ENCODE measurements at places on chromosomes 2 and 18. TPM values are rescaled to one million over a fixed set of nuclear protein-coding genes. Genes with fewer than 3 reads are reported as not detected.

DNA sequence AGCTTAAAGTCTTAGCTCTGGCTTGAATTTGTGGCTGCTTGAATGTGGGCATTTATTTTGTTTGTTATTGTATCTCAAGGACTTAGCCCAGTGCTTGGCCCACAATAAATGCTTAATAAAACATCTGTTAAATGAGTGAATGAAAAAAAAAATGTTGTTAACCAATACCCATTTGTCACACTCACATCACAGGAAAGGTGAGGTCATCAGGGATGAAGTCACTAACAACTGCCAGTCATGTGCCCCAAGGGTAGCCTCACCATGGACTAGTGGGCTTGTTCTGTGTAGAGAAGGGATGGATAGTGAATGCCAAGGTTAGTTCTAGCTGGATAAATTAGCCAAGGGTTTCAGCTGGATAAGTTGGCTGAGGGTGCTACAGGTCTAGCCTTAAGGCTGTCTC is 3.0 kb downstream of the NRBP1 start:
- DNase-seq = peak; percentile 65

DNA sequence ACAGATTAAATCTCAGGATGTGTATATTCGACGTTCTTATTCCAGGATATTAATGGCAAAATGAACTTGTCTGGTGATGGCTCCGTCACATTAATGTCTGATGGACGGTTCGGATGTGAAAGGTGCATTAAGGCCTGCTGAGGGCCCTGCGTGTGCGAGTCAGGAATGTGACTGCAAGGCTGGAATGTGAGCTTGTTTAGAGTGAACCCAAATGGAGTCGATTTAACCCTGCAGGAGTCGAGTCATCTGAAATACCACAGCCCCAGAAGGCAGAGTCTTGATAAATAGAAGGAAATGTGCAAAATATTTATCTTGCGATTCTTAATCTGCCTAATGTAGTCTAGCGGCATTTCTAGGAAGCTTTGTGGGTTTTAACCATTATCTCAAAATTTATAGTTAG is 44.3 kb downstream of the RDH14 start:
- DNase-seq = no peak

- DNase-seq = no peak
Measured at GRCh38 chr18:48027401-48027963, 97.0 kb upstream of the SMAD2 start.

DNA sequence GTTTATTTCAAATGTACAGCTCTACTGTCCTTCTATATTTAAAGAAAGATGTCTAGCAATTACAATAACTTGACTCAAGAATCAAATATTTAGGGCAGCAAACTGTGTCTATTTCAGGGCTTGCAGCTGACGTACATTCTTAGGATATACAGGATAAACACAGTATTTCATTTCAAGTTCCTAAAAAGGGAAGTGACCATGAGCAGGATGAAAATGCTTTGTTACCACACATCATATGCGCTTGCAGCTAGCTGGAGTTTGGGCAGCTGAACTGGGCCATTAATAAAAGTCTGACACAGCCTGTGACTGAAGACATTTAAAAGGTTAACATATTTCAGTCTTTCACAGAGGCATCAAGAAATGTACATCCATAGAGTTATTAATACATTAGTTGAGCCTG is 264.6 kb upstream of the TRIB2 start:
- no peak for DNase-seq

GRCh38 chr2:29114946-29115609 is at the start of gene CLIP4:
Gene CLIP4, plus strand, starts transcription at chr2:29115415. Its CDS starts 5,974 bp downstream, at chr2:29121389.
- peak; percentile 65 for DNase-seq

DNA sequence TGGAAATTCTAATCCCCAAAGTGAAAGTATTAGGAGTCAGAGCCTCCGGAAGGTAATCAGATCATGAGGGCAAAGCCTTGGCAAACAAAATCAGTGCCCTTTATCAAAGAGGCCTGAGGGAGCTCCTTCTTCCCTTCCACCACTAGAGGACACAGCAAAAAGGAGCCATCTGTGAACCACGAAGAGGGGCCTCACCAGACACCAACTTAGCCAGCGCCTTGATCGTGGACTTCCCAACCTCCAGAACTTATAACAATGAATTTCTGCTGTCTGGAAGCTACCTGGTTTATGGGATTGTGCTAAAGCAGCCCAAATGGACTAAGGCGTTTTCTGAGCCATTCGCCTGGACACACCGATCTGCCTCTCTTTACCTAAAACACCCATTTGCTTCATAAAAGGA is 133.1 kb downstream of the EIPR1 start:
- DNase-seq = no peak

DNA sequence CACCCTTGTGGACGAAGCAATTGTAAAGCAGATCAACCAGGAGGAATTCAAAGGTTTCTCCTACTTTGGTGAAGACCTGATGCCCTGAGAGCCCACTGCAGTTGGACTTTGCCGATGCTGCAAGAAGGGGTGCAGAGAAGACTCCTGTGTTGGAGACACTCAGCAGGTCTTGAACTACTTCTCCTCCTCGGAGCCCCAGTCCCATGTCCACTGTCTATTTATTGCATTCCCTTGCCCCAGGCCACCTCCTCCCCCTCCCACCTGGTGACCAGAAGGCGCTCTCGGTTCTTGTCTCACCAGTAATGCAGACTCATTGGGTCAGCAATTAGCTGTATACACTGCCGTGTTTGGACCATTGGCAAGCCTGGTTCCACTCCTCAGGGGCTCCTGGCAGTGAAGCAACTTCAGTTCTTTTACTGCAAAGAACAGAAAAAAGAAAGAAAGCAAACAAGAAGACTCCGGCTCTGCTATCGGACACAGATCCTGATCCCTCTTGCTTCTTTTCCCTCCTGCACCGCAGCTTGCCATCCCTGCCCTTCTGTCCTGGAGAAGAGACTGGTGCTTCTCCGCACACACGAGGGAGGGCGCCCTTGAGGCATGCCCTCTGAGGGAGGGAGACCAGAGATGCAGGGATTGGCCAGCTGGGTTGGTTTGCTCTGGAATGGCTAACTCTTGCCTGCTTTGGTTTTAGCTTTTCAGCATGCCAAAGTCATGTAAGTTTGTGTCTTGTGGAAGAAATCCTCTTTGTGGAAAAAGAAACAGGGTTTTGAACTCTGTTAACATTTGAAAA is 112.2 kb upstream of the EPAS1 start:
- no peak for DNase-seq

GRCh38 chr2:239157771-239158170 is 243.0 kb downstream of the HDAC4 start:
- DNase-seq = peak; percentile 44

GRCh38 chr18:23735021-23735464 is 45.8 kb downstream of the LAMA3 start:
- no peak for DNase-seq

The CEP76 gene
- 7.5 TPM for total RNA-seq

The SERPINB5 gene
- total RNA-seq = 387 TPM

Data from mammary epithelial cell (primary cell).